ENCODE measurements at places on chromosomes 12 and 14.
A peak's percentile ranks its signal among the peaks of the same experiment; 100 is the strongest.

GRCh38 chr14:57086271-57087162, 182.2 kb downstream of the EXOC5 start:
- no peak for DNase-seq

DNA sequence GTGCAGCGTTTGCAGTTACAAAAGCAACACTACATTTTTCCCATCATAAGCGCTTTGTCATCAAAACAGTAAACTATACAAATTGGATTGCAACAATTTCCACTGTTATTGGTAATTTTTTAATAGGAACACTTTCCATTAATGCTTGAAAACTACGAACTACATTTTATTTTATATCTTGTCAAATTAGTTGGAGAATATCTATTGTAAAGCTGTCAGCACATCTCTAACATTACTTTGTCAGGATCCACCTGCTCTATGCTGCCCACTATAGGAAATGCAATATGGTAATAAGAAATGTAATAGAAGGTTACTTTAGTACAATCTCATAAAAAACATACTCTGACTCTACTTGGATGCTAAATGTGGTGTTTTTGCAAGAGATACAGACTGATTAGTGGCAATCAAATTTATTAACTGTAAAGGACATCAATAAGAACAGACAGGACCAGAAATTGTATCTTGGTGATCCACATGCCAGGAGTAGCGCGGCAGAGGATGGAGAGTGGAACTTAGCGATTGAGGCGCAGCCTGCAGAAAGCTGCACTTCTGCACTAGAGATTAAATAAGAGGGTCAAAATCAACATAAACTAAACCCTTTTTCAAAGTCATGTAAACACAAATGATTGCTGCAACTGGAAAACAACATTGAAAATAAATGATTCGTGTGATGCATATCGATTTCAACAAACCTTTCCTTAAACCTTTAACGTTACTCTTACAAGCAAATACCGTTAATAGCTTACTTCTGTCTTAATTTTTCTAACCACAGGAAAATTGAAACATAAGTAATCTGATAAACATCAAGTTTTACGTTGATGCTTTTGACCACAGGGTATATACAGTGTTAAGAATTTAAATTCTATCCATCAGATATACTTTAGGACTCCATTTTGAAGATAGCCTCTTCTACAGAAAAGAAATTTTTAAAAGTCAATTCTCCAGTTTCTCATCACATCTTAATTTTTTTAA, 3.6 kb upstream of the ARID2 start:
- peak; percentile 11 for DNase-seq

- DNase-seq, result no peak
These were observed 74.7 kb downstream of the NUAK1 start for GRCh38 chr12:106063826-106064720.

- no peak for DNase-seq
These were observed 65.1 kb upstream of the SRSF5 start for GRCh38 chr14:69701857-69702256.

DNA sequence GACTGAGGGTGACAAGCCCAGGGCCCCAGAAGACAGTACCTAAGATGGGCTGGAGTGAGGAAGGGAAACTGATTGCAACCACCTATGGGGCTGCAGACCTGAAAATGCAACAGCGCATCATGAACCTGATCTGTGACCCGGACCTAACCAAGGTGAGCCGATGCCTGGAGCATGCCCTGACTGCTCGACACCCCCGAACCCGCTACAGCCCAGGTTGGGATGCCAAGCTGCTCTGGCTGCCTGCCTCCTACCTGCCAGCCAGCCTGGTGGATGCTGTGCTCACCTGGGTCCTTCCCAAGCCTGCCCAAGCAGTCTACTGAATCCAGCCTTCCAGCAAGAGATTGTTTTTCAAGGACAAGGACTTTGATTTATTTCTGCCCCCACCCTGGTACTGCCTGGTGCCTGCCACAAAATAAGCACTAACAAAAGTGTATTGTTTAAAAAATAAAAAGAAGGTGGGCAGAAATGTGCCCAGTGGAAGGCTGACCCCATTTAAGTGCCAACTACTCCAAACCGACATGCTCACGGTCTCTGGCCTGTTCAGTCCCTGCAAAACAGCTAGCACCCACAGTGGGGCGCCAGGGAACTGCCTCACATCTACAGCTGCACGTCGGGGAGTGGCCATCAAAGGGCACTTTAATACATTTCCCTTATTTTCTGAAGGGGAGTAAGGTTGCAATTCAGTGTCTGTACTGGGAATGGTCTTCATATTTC, 4.2 kb downstream of the RDH5 start:
- DNase-seq, result peak; percentile 63

- DNase-seq, result no peak
These were observed 73.9 kb downstream of the SYT1 start for GRCh38 chr12:78938341-78939084.

GRCh38 chr12:77001276-77001675, 64.1 kb downstream of the E2F7 start:
- DNase-seq, result no peak

GRCh38 chr12:131607658-131608447, 103.0 kb upstream of the SFSWAP start:
- DNase-seq, result no peak

GRCh38 chr12:1795785-1796514, 24.4 kb upstream of the LRTM2 start:
- DNase-seq, result peak; percentile 90

- DNase-seq, result no peak
These were observed 11.7 kb upstream of the OASL start for GRCh38 chr12:121050725-121051124.

- DNase-seq, result no peak
These were observed 41.8 kb upstream of the FRMD6 start for GRCh38 chr14:51609955-51610283.

- DNase-seq, result peak; percentile 33
These were observed 598 bp downstream of the UBE2N start for GRCh38 chr12:93441081-93441616.

GRCh38 chr12:11711651-11712327, 62.3 kb downstream of the ETV6 start:
- DNase-seq, result no peak

DNA sequence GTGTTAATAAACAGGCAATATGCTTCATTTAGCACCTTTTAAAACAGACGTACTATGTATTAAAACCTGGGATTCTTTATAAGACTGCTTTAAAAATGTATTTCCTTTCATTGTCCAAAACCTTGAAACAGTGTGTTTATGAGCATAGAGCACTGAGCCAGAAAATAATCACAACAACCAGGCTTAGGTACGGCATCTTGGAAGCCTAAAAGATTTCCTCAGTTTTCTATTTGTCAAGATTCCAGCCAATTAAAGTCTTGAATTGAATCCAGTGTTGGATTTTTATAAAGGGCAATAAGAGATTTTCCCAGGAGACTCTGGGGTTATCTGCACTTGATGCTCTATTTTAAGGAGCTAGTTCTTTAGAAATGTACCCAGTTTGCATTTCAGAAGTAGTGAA, 80.3 kb downstream of the GRIP1 start:
- DNase-seq, result no peak

- DNase-seq, result no peak
These were observed 114.8 kb downstream of the ESRRB start for GRCh38 chr14:76490735-76491134.

GRCh38 chr14:41498959-41499358, 107.7 kb upstream of the LRFN5 start:
- DNase-seq, result no peak

DNA sequence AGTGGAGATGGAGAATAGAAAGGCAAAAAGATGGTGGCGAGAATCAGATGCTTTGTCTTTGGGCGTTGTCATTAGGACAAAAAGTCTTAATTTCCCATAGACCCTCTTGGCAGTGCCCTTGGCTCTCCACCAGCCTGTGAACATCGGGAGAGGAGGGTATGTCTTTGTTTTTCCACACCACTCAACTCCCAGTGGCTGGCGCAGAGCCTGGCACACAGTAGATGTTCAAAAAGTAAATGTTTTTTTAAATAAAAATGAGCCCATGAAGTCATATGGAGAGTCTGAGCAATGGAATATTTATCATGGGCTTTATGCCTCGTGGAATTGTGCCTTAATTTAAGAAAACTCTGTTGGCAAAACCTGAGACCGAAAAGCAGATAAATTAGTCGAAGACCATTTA, 90.4 kb downstream of the SRGAP1 start:
- no peak for DNase-seq

DNA sequence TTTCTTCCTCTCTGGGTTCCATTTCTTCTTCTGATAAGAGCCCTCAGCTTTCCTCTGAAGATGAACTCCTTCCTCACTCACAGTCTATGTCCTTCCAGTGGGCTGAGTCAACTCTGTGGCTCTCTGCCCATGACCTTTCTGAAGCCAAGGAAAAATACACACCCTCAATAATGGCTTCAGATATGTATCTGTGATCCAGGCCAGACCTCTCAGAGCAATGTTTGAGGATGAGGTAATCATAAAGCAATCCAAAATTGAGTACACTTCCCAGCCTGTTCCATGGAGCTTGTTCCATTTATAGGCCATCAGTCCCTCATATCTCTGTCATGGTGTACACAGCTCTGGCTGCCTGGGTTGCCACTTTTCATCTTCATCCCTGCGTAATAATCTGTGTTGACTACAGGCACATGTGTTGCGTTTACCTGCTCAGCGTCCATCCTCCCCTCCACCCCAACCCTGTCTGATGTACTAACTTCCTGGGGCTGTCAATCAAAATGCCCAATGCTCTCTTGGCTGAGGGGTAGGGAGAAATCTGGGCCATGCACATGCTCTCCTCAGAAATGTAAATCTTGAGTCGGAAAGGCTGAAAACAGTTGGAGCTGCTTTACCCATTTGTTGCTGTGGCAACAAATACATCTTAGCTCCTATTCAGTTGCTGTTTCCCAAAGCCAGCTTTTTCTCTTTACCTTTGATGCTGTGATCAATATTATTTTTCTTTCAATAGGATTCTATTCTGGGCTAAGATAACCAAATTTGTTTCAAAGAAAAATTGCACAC, 377.8 kb upstream of the TMEM132C start:
- DNase-seq, result no peak

GRCh38 chr14:105065280-105066228, at the start of gene GPR132:
GPR132 (minus strand) TSS chr14:105065430; CDS start chr14:105055420, 10,010 bp downstream.
- peak; percentile 89 for DNase-seq

DNA sequence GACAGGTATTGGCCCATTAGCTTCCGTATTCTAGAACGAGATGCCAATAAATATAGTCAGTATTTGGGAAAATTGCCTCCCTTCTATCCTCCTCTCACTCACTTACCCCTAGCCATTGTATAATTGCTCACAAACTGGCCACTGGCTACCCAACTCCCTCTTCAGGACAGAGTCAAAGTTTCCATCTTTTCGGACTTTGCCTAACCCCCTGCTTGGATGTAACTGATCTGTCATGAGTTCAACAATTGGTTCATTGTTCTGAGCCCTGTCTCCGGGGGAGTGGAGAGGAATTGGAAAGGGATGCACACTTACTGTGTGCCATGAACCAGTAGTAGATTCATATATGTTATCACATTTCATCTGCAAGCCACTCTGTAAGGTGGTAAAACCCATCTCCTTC, 12.2 kb downstream of the MYRFL start:
- DNase-seq, result no peak

- DNase-seq, result no peak
These were observed 23.1 kb upstream of the COL2A1 start for GRCh38 chr12:48027183-48028002.

GRCh38 chr12:7501031-7501588, 2.5 kb downstream of the CD163 start:
- DNase-seq, result no peak

- no peak for DNase-seq
These were observed 162.2 kb downstream of the ADGRD1 start for GRCh38 chr12:131115766-131116467.

DNA sequence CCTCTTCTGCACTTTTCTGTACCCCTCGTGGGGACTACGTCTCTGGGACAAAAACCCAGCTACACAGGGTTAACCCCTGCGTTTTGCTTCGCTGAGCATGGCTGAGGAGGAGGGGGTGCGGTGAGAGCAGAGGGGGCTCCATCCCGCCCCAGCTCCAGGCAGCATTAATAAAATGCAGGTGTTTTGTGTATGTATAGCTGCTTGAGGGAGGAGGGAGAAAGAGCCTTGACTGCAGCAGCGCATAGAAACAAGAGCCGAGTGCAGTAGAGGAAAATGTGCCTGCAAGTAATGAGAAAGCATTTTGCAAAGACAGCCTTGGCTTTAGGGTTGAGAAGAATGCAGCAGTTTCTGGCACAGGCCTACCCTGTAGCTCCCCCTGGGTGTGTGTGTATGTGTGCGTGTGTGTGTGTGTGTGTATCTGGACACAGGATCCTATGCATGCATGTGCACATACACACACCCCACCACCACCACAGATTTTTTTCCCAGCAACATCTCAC, 103.9 kb downstream of the ZFP36L1 start:
- no peak for DNase-seq

DNA sequence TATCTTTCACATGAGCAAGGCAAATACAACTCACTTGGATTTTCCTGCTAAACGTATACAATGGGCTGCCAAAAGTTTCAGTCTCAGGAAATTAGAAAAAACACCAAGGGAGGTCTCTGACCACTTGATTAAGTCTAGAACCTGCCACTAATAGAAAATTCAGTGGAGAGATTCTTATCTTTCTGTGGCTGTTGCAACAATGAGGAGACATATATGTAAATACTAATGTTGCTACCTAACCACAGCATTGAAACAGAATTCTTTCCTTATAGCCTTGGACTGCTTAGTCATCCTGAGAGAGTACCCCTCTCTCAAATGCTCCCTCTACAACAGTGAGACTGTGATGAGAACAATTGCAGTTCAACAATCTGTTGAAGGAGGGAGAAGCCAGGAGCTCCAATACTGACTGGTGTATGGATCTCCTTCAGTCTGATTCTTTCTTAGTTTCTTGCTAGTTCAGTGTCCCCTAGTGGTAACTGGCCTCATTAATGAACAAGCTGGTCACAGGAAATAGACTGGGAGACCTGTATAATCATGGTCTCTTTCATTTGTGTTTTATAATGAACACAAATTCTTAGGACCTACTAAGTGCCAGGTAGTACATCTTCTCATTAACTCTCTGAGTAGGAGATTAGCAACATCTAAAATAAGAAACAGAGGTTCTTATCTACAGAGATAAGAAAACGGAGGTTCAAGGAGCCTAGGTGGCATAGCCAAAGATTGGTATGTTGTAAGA, 164.5 kb downstream of the SLC38A4 start:
- no peak for DNase-seq

- peak; percentile 36 for DNase-seq
These were observed 485 bp downstream of the SENP1 start for GRCh38 chr12:48105321-48105866.

DNA sequence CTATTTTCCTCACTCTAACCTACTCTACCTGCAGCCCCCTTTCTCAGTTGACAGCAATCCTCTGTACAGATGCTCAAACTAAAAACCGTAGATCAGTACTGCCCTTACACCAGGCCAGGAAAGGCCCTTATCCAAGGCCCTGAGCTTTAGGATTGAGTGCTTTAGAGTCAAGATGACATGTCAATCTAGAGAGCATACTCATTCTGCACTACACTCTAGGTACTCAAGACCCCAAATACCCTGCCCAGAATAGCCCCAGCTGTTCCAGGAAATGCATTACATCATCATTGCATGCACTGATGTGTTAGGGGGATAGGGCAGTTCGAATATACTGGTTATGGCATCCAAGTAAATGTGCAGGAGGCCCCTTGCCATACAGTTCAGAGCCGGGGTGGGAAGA, 3.5 kb upstream of the PHLDA1 start:
- no peak for DNase-seq

- DNase-seq, result no peak
These were observed 858.2 kb downstream of the VRK1 start for GRCh38 chr14:97655169-97655948.

GRCh38 chr14:72559669-72560255, 334.1 kb downstream of the DPF3 start:
- no peak for DNase-seq

GRCh38 chr12:132899033-132899432, 11.6 kb upstream of the CHFR start:
- no peak for DNase-seq
